ENCODE measurements at places on chromosomes 2 and 18.

DNA sequence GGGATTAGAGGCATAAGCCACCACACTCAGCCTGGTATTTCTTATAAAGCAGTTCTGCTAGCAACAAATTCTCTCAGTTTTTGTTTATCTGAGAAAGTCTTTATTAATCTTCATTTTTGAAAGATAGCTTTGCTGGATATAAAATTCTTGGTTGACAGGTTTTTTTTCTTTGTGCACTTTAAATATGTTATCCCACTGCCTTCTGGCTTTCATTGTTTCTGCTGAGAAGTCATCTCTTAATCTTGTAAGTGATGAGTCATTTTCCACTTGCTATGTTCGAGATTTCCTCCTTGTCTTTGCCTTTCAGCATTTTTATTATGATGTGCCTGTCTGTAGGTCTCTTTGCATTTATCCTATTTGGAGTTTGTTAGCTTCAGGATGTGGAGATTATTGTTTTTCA, 5.9 kb upstream of the ELAC1 start:
- DNase-seq = no peak

GRCh38 chr2:11647834-11648600, 22.0 kb downstream of the NTSR2 start:
- DNase-seq = no peak

DNA sequence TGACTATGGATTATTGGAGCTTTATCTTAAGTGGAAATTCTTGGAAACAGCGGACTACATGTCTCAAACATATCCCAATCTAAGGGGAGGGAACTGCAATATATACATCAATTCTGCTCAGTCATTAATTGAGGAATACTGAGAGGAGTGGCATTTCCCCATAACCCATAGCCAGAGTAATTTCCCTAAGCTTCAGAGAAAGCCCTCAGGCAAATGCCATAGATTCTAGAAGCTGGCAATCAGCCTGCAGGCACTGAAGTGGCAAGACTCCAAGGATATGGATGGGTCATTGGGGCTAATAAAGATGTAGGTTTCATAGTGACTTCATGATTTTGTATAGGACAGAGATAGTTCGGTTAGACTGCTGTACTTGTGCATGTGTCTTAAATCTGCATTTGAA, 1960.5 kb upstream of the PIK3C3 start:
- no peak for DNase-seq

DNA sequence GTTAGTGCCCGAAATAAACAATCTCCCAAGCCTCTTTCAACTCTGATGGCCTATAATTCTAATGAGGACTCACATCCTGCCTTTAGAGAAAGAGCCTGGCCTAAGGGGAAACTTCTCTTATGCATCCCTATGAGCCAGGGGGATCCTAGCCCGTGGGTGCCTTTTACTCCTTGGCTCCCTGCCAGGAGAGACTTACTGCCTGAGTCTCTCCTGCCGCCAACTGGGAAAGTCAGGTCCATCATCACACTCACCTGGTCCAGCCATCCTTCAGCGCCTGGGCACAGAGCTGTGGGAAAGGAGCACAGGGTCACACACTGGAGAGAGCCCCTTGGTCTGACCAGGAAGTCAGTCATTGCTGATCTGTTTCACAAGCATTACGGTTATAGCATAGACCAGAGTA, 24.1 kb downstream of the ENOSF1 start:
- DNase-seq = no peak

- DNase-seq = no peak
Observed at GRCh38 chr18:42850174-42851083, 265.1 kb downstream of the RIT2 start.

DNA sequence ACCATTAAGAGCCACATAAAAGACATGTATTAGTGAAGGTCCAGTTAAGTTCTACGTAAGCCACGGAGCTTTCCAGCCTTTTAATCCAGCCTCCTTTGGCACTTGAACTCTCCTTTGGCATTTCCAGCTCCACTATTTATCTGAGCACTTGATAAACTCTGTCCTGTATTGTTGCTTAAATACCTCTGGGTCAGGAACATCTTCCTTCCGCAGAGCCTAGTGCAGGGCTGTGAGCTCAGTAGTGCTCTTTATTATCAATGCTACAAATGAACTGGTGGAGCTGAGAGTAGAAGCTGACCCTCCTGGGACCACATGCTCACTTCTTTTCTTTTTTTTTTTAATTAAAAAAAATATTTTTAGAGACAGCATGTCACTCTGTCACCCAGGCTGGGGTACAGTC, 4.9 kb downstream of the STPG4 start:
- no peak for DNase-seq

DNA sequence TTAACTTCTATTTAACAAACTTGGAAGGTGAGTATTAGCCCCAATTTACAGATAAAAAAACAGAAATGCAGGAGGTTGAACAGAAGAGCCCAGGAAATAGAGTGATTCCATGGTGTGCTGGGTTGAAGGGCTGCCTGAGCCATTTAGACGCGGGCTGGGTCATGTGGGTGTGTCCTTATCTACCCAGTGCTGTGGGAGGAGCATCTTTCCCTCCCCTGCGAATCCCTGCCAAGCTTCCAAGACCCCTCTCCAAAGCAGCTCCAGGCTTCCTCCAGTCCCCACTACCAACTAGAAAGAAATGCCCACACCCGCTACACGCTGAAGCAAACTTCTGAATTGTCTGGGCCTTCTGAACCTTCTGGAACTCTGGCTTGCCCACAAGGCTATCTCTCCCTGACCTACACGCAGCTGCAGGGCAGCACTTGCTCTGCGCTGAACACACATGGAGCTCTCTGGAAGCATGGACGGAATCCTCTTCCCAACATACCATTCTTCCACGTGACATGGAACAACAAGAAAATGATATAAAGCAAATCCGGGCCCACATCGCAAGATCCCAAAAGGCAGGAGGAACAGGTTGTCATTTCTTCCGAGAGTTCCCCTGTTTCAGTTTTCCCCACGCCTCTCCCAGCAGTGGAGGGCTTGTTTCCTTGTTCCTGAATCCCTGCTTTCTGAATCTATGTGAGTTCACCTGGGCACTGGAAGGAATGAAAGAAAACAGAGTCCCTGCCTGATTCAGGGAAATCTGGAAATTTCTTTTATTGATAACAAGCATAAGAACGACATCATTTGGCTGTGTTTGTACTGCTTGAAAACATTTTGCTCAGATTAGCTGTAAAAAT, 562.7 kb upstream of the ID2 start:
- DNase-seq = no peak

DNA sequence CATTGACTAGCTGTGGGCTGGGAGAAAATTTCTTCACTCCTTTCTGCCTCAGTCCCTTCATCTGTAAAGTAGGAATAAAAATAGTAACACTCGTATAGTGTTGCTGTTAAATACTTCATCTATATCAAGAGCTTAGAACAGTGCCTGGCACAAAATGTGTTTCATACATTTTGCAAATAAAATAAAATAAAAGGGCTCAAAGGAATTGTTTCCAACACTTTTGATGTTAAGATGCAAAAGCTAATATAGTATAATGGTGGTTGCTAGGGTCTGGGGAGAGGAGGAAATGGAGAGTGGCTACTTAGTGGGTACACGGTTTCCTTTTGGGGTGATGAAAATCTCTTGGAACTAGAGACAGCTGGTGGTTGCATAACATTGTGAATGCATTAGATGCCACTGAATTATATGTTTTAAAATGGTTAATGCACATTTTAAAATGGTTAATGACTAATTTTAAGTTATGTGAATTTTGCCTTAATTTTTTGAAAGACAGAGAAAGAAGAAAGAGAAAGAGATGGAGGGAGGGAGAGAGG, 542.1 kb upstream of the ID2 start:
- DNase-seq = no peak

DNA sequence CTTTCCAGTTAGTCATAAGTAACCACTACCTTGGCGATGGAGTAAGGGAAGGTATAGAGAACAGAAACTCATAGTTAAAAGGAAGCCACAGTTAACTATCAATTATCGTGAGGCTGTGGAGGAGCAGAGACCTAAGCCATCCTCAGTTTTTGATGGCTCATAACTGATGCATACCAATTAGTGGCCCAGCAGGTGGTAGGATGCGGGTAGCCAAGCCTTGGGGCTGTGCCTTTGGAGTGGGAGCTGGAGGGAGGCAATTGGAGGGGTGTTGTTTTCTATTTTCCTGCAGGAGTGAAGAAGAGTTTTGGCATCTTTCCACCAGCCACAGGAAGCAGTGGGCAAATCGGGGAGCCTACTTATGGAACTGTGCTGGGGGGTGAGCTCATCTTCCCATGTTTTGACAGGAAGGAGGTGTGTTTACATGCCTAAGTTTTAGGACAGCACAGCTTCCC, 194.8 kb downstream of the TPGS2 start:
- DNase-seq = no peak

- no peak for DNase-seq
Observed at GRCh38 chr18:59865241-59865986, 34.4 kb upstream of the PMAIP1 start.

- no peak for DNase-seq
Observed at GRCh38 chr2:203715744-203716143, 9.3 kb downstream of the CD28 start.

DNA sequence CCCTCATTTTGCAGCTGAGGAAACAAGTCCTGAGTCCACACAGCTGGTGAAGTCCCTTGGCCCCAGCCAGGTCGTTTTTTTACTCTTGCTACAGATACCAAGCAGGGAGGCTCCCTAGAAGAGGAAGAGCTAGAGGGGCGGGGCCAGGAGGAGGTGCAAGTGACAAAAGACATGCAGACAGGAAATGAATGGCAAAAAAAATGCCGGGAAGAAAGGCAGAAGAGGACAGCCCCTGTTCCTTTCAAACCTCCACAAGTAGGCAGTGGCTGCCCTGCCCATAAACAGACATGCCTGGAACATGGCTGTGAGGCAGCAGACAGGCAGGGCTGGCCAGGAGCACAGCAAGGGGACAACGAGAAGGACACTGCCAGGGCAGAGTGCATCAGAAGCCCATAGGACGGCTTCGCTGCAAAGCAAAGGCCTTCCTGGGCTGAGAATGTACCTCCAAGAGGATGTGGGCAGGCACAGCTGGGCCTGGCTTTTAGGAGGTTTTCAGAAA, 108.7 kb downstream of the ZBTB7C start:
- no peak for DNase-seq

GRCh38 chr2:235611349-235611748, 117.5 kb downstream of the AGAP1 start:
- no peak for DNase-seq

Measured in activated CD8-positive, alpha-beta memory T cell treated with anti-CD3 and anti-CD28 coated beads for 1 hour (primary cell).